ENCODE measurements at places on chromosomes 3 and 15.

DNA sequence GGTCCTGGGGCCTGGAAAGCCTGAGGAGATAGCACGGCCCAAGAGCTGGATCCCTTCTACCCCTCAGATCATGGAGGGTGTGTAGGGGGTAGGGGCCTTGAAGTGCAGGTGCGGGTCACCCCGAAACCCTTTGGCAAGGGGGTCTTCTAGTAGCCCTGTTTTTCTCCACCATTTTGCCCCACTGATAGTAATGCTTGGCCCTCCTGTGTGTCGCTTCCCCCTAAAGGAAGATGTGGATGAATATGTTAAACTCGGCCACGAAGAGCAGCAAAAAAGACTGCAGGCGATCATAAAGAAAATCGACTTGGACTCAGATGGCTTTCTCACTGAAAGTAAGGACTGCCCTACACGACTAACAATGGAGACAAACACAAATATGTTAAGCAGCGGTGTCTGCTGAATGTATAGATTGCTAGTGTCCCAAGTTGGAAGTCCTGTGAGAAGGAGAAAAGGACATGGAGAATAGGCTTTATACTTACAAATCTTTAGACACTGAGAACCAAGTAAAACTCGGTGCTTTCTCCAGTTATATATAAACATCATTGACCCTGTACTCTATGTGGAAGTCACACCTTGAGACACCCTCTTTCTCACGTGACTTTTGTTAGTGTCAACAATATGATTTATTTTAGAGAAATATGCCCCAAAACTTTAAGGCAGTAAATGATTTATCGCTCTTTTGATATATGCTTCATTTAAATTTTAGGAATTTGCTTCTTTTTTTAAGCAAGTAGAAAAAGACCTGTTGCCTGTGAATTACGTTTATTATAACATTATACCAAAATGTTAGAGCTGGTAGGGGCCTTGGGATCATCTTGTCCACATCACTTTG is 802 bp downstream of the RCN2 start:
- H3K27ac ChIP-seq: peak overlapping the region; percentile 8
- no peaks in the 10 kb centered on the region for H3K27me3 ChIP-seq
- H3K4me3 ChIP-seq: peak overlapping the region; percentile 76
- peak; percentile 49 for DNase-seq
- H3K4me1 ChIP-seq: peaks cover 6% of the 10 kb centered on the region
- peaks cover 8% of the 10 kb centered on the region for H3K36me3 ChIP-seq

GRCh38 chr15:95405447-95405846 is 925.1 kb upstream of the NR2F2 start:
- DNase-seq: peak; percentile 29
- H3K4me3 ChIP-seq: no peak overlapping the region
- H3K36me3 ChIP-seq: no peaks in the 10 kb centered on the region
- H3K27me3 ChIP-seq: no peaks in the 10 kb centered on the region

- H3K36me3 ChIP-seq: no peaks in the 10 kb centered on the region
- DNase-seq: no peak
- H3K27ac ChIP-seq: no peak overlapping the region
- H3K4me1 ChIP-seq: no peaks in the 10 kb centered on the region
- no peak overlapping the region for H3K4me3 ChIP-seq
These were observed 234.4 kb downstream of the OCA2 start for GRCh38 chr15:27864719-27865118.

GRCh38 chr3:134937256-134938028 is 142.4 kb downstream of the EPHB1 start:
- no peak overlapping the region for H3K4me3 ChIP-seq
- H3K27ac ChIP-seq: no peak overlapping the region
- DNase-seq: no peak
- H3K4me1 ChIP-seq: no peaks in the 10 kb centered on the region
- no peaks in the 10 kb centered on the region for H3K27me3 ChIP-seq
- no peaks in the 10 kb centered on the region for H3K36me3 ChIP-seq

DNA sequence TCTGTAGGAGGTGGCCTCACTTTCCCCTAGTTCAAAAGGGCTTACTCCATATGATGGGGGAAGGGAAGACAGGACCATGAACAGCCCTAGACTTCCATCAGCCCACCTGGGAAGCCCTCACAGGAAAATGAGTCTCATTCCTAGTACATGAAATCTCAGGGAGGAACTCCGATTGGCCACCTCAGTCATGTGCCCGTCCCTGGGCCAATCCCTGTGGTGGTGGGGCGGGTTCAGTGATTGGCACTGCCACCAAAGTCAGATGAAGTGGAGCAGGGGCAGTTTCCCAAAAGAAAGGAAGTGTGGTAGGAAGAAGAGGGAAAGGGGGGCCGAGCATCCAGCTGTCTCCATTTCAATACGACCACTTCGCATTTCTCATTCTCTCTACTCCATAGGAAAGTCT is 25.9 kb upstream of the GP9 start:
- H3K36me3 ChIP-seq: no peaks in the 10 kb centered on the region
- H3K27me3 ChIP-seq: peaks cover 18% of the 10 kb centered on the region
- no peak for DNase-seq
- H3K4me1 ChIP-seq: no peaks in the 10 kb centered on the region

- H3K4me3 ChIP-seq: no peak overlapping the region
- H3K4me1 ChIP-seq: no peaks in the 10 kb centered on the region
- no peak for DNase-seq
- peaks cover 39% of the 10 kb centered on the region for H3K27me3 ChIP-seq
- no peaks in the 10 kb centered on the region for H3K36me3 ChIP-seq
These were observed 21.8 kb upstream of the KLHL6 start for GRCh38 chr3:183577346-183577745.

DNA sequence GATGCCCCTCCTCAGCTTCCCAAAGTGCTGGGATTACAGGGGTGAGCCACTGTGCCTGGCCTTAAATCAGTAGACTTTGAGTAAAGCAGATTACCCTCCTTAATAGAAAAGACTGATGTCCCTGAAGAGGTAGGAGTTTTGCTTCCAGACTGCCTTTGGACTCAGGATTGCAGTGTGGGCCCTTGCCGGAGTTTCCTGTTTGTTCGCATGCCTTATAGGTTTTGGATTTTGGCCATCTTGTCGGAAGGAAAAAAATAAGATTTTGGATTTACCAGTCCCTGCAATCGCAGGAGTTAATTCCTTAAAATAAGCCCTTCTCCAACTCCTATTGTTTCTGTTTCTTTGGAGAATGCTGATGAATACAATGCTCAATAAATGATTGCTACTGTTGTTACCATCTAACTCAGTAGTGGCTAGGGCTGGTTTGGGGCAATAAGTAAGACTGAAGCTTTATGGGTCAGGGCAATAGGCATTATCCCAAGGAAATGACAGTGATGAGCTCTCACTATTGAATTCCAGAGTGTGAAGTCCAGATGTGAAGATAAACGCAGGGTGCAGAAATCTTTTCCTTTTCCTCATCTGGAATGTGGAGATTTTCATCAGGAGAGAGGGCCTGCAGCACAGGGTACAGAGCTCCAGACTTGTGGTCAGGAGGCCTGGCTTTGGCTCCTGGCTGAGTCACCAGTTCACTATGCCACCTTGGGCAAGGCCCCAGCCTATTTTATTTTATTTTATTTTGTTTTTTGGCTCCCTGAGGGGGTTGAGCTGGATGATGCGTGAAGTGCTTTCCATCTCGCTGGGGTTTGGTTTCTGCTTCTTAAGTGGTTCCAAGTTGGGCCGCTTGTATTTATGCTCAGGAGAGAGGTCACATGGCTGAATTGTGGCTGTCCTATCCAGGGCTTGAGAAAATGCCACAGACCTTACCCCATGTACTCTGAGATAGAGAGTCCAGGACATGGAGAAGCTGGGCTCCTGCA is 25.3 kb downstream of the FOXL2 start:
- H3K27ac ChIP-seq: peak overlapping the region; percentile 47
- peak; percentile 92 for DNase-seq
- H3K4me1 ChIP-seq: peaks cover 15% of the 10 kb centered on the region
- no peak overlapping the region for H3K4me3 ChIP-seq
- H3K36me3 ChIP-seq: no peaks in the 10 kb centered on the region

DNA sequence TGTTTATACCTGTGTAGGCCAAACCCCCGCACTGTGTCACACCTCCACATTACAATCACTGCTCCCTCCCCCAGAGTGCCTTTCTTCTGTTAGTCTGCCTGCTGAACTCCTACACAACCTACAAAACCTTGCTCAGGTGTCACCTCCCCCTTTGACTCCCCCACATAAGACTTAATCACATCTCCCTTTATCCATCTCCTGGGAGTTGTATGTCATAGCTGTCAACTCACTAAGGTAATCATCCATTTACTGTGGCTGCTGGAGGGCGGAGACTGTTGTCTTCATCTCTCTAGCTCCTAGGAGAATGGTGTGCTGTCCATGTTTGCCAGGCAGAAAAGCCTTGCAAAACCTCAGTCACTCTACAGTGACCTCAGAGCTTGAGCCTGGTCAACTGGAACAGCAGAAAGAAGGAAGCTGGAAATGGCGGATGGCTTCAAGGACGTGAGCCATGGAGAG is 43.8 kb downstream of the ZNF710 start:
- H3K27me3 ChIP-seq: no peaks in the 10 kb centered on the region
- H3K4me3 ChIP-seq: no peak overlapping the region
- H3K36me3 ChIP-seq: no peaks in the 10 kb centered on the region
- DNase-seq: no peak

DNA sequence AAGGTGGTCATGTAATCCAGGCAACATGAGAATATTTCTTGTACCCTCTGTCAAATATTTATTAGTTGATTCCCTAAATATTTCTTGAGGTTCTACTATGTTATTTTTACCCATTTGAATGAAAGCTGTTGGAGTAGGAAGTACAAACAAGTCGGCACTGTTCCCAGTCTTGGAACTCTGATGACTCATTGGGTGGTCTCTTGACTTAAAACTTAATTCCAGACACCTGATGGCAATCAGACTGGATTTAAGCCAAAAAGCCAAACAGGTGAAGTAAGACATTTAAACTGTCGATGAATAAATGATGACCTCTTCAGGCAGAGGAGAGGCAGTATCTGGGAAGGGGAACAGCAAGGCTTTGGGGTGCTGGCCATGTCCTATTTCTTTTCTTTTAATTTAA is 22.8 kb downstream of the C2CD4A start:
- H3K27ac ChIP-seq: no peak overlapping the region
- H3K36me3 ChIP-seq: no peaks in the 10 kb centered on the region
- no peaks in the 10 kb centered on the region for H3K27me3 ChIP-seq
- DNase-seq: no peak

DNA sequence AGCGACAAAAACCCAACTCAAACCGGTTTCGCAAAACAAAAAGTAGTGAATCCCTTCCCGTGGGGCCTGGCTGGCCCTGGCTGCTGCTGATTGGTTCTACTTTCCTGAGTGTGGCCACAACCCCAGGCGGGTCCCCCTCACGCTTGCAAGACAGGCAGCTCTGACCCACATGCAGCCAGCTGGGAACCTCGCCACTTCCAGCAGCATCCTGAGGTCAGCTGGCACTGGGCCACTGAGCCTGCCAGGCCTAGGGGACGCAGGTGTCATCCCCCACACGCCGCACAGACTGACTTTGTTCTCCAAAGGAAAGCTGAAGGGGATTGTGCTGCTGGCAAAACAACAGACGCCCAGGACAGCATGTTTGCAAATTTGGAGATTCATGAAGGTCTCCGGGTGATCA is 111.1 kb downstream of the TPRA1 start:
- no peaks in the 10 kb centered on the region for H3K36me3 ChIP-seq
- H3K27ac ChIP-seq: no peak overlapping the region
- H3K4me1 ChIP-seq: 0 out of 2 replicates have a peak, but pooled peaks cover 4% of the 10 kb centered on the region
- DNase-seq: no peak

GRCh38 chr3:130276203-130276803 is 69.2 kb upstream of the COL6A5 start:
- DNase-seq: peak; percentile 70
- peaks cover 5% of the 10 kb centered on the region for H3K27me3 ChIP-seq
- no peaks in the 10 kb centered on the region for H3K36me3 ChIP-seq

DNA sequence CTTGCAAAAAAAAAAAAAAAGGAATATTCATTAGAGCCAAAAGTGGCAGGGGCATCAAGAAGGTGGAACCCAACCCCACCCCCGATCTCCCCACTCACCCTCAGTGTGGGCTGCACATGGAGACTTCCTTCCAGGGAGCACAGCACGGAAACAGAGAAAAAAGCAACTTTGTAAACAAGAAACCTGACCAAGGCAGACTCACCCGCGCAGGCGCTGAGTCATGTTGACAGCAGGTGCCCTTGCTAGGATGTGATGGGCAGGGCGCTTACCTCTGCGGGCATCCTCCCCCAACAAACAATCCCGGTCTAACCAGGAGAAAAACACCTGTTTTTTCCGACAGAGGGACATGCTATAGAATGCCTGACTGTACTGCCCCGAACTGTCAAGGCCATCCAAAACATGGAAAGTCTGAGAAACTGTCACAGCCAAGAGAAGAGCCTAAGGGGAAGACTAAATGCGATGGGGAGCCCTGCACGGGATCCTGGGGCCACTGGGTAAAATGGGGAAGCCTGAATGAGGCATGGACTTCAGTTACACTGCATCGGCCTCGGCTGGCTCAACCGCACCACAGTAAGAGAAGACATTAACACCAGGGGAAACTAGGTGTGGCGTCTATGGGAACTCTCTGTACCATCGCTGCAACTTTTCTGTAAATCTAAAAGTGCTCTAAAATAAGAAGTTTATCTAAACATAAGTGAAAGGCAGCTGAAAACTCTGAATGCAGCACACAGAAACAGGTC is 66.7 kb upstream of the GATA2 start:
- no peaks in the 10 kb centered on the region for H3K4me1 ChIP-seq
- H3K4me3 ChIP-seq: no peak overlapping the region
- H3K27me3 ChIP-seq: 0 out of 2 replicates have a peak, but pooled peaks cover 8% of the 10 kb centered on the region
- no peak for DNase-seq

GRCh38 chr15:74388363-74388951 is 21.0 kb upstream of the CYP11A1 start:
- no peaks in the 10 kb centered on the region for H3K36me3 ChIP-seq
- H3K27me3 ChIP-seq: no peaks in the 10 kb centered on the region
- no peak overlapping the region for H3K27ac ChIP-seq
- no peak for DNase-seq
- H3K4me3 ChIP-seq: no peak overlapping the region

DNA sequence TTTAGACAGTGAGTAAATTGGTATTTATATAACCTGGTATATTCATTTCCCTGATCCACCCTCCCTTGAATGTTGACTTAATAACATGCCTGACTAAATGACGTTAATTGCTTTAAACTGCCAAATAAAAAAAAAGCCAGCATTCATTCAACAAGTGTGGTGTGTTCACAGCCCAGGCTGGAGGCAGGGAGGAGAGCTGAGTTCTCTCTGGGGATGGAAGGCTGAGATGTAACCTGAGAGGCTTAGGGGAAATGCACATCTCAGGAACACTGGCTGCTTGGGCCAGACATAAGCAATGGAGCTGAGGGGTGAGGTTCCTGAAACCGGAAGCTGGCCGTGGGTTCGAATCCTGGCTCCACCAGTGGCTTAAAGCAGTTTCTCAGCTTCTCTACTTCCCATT is 17.3 kb downstream of the CACNA2D3 start:
- H3K4me1 ChIP-seq: no peaks in the 10 kb centered on the region
- H3K4me3 ChIP-seq: no peak overlapping the region
- no peaks in the 10 kb centered on the region for H3K36me3 ChIP-seq
- no peak for DNase-seq
- H3K27me3 ChIP-seq: no peaks in the 10 kb centered on the region
- H3K27ac ChIP-seq: no peak overlapping the region

GRCh38 chr15:57255751-57256341 is 120.5 kb upstream of the CGNL1 start:
- H3K4me1 ChIP-seq: peaks cover 28% of the 10 kb centered on the region
- no peak for DNase-seq
- H3K36me3 ChIP-seq: peaks cover 16% of the 10 kb centered on the region
- H3K27me3 ChIP-seq: no peaks in the 10 kb centered on the region
- no peak overlapping the region for H3K4me3 ChIP-seq

All from GM23248 (cell line).